ENCODE measurements at places on chromosomes 1 and 21.
A peak's percentile ranks its signal among the peaks of the same experiment; 100 is the strongest.

GRCh38 chr1:96362623-96363022 is 359.0 kb upstream of the PTBP2 start:
- DNase-seq, result no peak

DNA sequence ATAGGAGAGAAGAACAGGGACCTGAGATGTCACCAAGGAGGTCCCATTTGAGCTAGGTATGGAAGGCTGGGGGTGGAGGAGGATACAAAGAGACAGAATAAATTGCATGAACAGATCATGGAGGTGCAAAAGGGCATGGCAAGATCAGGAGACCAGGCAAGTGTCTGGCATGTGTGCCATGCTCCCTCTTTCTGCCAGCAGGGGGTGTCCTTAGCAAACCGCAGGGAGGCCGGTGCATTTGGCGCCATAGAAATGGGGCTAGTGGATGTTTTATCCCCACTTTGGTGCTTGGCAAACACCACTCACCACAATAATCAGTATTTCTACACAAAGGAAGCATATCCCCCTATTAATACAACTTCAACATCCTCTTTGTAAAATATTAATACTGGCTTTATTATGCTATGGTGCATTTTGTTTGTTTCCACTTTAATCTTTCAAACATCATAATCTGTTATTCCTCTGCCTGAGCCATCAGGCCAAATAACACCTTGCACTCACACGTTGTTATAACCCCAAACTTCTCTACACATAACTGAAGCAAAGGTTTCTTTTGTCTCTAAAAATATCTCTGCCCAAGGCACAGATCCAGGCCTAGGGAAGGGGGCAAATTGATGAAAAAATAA is 25.9 kb downstream of the S100A6 start:
- peak; percentile 86 for DNase-seq

DNA sequence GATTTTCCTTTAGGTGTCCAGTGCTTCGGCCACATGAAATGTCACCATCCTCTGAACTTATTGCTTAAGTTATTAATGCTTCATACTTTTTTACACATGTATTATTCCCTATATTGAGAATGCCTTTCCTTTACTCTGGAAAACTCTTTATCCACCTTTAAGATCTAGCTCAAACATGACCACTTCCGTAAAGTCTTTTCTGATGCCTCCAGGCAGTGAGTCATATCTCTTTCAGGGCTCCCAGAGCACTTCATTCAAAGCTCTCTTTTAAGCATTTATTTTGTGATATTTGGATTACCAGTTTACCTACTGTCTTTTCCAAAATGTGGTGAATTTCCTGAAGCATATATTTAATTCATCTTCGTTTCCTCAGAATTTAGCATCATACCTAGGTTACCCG is 178.9 kb downstream of the HS2ST1 start:
- DNase-seq, result no peak

DNA sequence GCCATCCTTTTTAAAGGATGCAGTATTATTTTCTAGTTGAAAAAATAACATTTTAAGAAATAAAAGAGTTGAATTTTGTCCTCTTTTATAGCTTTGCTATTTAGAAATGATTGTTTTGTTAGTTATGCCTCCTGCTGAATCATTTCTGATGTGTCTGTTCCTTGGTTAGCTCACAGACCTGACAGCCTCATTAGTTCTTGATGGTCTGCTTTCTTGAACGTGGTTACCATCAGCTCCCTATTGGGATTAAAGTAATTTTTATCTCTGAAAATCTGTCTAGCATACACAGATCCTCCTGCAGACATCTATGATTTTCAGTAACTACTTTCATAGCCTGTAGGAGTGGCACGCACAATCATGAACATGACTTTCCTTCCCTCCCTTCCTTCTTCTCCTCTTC is 447.6 kb upstream of the B3GALT2 start:
- DNase-seq, result no peak

GRCh38 chr1:57017200-57017599 is 51.4 kb upstream of the C8B start:
- DNase-seq, result no peak

DNA sequence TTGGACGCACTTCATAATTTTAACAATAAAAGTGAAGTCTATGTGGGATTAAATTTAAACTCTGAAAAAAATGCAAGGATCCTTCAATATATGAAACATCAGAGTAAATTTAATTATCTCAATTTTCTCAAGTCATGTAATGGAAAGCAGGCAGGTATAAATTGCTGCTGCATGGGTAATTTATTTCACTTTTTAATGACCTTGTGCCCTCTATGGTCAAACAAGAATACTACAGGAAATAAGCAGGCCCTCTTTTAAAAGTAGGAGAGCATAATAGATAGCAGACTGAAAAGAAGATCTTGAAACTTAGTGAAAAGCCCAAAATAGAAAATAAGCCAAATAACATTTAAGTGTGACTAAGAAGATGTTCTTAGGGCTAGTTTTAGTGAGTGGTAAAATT is 22.9 kb downstream of the BCAS2 start:
- no peak for DNase-seq

- DNase-seq, result no peak
Observed at GRCh38 chr1:87148661-87149060, 180.0 kb upstream of the LMO4 start.

GRCh38 chr1:155173478-155174323 is at the start of gene TRIM46:
Gene TRIM46, plus strand, starts transcription at chr1:155173849. Its CDS starts 118 bp downstream, at chr1:155173967.
- peak; percentile 85 for DNase-seq

- no peak for DNase-seq
Observed at GRCh38 chr1:26758358-26758757, 29.4 kb upstream of the PIGV start.

DNA sequence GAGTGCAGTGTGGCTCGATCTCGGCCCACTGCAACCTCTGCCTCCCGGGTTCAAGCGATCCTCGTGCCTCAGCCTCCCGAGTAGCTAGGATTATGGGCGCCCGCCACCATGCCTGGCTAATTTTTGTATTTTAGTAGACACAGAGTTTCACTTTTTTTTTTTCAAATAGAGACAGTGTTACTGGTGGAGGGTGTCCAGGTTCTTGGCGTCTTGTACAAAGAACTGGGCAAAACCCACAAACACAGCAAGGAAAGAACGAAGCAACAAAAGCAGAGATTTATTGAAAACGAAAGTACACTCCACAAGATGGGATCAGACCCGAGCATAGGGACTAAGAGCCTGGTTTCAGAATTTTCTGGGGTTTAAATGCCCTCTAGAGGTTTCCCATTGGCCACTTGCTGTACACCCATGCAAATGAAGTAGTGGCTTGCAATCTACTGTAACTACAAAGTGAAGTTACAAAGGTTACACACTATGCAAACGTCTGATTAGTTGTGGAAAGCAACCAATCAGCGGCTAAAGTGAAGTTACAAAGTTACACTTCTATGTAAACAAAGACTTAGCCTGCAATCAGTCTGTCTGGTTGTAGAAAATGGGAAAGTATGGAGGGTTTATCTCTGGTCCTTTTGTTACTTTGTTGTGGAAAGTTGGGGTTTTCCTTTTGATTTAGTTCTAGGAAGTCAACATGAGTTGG is 199.1 kb downstream of the DYRK1A start:
- DNase-seq, result no peak

DNA sequence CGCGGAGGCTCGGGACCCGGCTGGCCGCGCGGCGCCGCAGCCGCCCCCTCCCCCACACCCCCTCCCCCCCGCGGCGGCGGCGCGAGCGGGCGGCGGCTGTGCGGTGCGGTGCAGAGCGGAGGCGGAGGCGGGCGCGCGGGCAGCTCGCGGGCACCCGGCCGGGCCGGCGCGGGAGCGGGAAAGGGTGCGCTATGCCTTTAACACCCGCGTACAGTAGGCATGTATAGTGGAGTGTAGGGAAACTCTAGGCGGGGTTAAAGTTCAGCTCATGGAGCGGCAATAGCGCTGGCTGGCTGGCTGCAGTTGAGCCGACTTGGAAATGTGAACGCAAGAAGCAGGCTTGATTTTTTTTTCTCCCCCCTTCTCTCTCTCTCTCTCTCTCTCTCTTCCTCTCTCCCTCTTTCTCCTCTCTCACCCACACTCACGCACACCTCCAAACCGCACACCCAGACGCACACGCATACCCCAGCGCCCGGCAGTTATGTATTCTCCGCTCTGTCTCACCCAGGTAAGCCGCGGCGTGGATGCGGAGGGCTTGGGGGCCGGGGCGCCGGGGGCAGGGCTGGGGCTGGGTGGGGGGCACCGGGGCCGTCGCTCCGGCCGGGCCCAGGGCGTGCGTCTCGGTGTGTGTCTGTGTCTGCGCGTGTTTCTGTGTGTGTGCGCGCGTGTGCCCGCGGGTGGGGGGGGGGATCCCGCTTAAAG is at the start of gene NFIA:
Gene NFIA, plus strand, starts transcription at position 251 of the 702 bp plus-strand sequence.
- peak; percentile 39 for DNase-seq

- DNase-seq, result no peak
Observed at GRCh38 chr21:21412096-21412495, 413.9 kb downstream of the NCAM2 start.

- DNase-seq, result no peak
Observed at GRCh38 chr1:6002714-6003501, 10.7 kb upstream of the NPHP4 start.

DNA sequence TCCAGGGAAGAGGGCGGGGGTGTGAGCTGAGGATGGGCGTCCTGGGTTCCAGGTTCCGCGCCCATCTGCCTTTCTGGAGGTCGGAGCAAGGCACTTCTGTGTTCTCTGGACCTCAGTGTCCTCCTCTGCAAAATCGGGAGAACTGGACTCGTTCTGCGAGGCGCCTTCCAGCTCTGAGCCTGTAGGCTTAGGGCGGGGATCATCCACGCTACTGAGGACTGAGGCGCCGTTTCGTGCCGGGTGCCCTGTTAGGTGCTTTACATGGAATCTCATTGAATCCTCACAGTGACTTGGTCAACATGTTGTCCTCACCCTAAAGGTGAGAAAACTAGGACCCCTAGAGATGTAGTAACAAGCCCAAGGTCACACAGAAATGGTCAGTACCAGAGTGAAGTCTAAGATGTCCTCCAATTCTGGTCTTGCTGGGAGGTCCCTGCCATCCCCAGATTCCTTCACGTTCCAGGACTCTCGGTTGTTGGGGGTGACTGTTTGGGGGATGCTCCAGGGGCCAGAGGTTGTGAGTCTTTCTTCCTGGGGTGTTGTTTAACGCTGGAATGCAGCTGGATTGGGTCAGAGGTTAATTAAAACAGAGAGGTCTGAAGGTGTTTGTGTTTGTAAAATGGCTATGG is 677 bp downstream of the PRKAA2 start:
- DNase-seq, result no peak

- no peak for DNase-seq
Observed at GRCh38 chr1:109309347-109309746, 2.5 kb upstream of the MYBPHL start.

DNA sequence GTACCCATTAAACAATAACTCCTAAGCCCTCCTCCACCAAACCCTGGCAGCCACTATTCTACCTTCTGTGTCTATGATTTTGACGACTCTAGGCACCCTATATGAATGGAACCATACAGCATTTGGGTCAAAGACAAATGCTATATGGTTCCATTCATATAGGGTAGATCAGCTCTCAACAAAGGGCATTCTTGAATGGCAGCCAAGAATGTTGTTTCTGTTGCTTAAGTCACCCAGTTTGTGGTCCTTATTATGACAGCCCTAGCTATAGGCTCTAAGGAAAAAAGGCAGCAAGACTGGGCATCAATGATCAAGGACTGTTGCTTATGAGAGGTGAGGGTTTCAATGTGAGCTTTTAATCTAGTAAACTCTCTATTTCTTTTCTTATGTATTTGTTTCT is 4.7 kb upstream of the SLC5A9 start:
- DNase-seq, result no peak

DNA sequence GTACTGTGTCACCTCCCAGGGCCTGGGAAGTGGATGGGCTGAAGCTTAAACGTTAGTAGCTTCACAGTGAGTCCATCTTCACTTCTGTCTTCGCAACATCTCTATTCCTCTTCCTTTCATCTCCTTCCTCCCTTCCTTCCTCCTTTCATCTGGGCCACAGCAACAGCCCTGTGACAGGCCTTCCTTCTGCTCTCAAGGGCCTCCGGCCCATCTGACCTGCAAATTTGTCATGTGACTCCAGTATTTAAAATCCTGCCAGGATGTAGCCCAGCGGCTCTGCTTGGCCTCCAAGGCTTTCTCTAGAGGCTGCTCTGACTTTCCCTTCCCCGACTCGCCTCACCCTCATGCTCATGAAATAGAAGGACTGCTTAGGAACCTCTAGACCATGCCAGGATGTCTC is 10.9 kb upstream of the BATF3 start:
- DNase-seq, result no peak

All from stimulated activated CD8-positive, alpha-beta memory T cell treated with anti-CD3 and anti-CD28 coated beads, Interleukin-4, amount 100 ng/mL, for 48 hours (primary cell).